ENCODE measurements at places on chromosomes 2 and 18.

GRCh38 chr2:96760986-96761832 is 507 bp downstream of the CNNM4 start:
- peak; percentile 81 for DNase-seq

DNA sequence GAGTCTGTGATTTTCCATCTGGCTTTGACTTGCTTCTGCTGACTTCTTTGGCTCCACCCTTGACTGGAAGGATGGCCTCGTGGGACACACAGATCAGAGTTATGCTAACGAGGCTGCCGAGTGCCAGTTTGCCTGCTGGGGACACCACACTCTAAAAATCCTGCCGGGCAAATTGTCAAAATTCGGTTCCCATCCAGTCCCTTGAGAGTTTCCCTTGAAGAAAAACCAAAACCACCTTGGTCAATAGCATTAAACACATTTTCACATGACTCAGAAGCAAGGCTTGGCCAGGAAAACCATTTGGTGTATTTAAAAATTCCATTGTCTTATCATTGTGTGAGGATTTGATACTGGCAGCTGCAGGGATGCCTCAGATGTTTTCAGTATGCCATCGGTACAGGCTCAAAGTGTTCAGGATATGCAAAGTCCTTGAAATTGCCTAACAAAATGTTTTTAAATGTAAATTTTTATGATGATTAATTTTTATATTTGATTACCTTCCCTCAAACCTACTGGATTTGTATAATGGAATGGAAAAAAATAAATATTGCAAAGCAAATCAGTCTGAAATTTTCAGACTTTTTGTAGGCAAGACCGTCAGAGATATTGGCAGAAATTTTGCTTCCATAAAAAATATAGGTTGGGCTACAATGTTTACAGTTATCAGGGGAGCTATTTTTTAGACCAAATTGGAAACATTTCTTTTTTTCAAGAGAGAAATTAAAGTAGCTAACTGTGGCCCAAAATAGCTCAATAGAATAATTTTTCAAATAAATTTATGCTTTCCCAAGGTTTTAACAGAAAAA is 41.6 kb downstream of the KCNE4 start:
- DNase-seq, result no peak

- no peak for DNase-seq
These were observed 308.1 kb upstream of the CYRIA start for GRCh38 chr2:16973586-16974286.

DNA sequence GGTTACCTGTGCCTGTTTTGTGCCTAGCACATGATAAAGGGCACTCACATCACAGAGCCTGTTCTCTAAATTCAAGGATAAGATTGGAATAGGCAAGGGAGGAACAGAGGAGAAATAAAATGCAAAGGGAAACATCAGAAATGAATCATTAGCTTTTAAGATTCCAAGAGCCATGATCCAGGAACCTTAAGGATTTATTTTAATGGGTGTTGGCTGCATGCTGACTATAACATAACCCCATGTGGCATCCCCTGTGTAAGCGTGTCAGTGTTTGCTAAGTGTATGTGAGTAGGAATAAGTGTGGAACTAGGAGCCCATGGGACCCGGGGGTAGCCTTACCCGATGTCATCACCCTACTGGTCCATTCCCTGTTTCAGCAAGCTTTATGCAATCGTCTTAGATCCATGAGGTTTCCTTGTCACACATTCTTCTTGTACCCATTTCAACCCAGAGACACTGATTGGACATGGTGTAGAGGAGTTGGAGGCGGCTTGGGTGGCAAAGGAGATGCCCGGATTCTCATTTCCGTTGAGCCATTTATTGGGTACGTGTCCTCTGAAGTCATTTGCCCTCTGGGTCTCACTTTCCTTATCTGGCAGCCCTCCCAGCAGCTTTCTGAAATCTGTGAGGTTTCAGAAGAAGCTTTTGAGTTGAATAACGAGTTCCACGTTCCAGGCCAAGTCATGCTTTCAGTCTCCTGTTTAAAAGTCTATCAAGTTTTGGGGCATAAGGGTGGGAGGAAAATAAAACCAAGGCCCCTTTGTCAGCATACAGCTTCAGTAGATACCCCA is 117.0 kb downstream of the MGAT5 start:
- no peak for DNase-seq

- DNase-seq, result no peak
These were observed 783.3 kb upstream of the SALL3 start for GRCh38 chr18:78196280-78196679.
